CD8-positive, alpha-beta T cell (primary cell): ENCODE measurements at places on chromosomes 5 and 9.

DNA sequence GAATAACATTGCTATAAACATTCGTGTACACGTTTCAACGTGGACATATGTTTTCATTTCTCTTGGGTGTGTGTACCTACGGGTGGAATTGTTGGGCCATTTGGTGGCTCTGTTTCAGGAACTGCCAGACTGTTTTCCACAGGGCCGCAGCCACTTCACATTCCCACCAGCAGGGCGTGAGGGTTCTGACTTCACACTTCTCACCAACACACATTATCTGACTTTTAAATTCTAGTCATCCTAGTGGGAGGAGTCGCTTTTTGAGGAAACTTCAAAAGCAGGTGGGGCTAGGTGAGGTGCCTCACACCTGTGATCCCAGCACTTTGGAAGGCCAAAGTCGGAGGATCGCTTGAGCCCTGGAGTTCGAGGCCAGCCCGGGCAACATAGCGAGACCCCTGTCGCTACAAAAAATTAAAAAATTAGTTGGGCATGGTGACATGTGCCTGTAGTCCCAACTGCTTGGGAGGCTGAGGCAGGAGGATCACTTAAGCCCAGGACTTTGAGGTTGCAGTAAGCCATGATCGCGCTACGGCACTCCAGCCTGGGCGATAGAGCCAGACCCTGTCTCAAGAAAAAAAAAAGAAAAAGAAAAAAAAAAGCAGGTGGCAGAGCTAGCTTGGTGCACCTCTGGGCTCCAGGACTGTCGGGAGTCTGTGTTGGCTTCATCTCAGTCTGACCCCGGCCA is 28.5 kb downstream of the TSPAN17 start:
- no peak for DNase-seq

- DNase-seq: no peak
Observed at GRCh38 chr9:20649381-20649780, 27.1 kb upstream of the MLLT3 start.

- no peak for DNase-seq
Observed at GRCh38 chr5:160253441-160253840, 24.1 kb downstream of the FABP6 start.

- no peak for DNase-seq
Observed at GRCh38 chr5:439636-440035, 3.3 kb upstream of the EXOC3 start.

DNA sequence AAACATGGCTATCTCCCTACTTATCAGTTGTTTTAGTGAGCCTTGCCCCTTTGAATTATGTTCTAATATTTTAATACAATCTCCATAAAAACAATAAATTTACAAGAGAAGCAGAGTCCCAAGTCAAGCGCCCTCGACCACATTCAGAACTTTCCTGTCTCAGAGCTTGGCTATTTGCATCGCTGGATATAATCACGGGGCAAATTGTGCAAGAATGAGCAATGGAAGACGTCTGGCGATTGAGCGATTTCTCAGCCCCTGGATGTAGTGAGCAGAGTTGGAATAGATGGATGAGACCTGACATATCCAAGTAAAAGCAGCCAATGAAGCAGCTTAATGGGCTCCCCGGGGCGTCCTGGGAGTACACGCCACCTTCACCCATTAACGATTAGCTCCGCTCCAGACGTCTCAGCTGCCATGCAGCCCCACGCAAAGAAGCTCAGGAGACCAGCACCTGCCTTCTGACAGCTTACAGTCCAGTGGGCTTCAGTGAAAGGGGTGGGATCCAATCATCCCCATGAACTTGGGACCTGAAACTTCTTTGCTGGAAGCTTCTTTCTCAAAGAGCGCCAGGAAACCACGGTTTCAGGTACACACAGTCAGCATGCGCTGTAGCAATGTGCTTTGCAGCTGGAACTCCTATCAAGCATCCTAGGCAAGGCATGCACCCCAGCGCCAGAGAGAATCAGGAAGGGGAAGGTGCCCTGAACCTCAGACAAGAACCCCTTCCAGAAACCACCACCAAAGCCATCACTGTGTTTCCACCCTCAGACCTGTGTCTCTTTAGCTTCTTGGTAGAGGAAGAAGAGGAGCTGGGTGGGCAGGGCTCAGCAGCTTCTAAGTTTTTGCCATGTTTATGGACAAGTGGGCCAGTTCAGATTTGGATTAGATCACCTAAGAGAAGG is 92.0 kb upstream of the IRX4 start:
- DNase-seq: no peak

DNA sequence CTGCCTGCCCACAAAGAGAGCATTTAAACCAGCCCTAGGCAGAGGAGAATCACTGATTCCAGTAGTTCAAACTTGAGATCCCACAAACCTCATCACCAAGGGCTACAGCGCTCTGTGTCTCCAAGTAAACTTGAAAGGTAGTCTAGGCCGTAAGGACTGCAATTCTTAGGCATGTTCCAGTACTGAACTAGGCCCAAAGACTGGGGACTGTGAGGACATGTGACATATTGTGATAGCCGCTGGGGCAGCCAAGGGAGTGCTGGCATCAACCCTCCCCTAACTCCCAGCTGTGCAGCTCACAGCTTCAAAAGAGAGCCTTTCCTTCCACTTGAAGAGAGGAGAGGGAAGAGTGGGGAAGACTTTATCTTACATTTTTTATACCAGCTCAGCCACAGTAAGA is 291.0 kb upstream of the PRR16 start:
- DNase-seq: no peak

GRCh38 chr9:70121818-70122436 is 78.3 kb downstream of the MAMDC2 start:
- no peak for DNase-seq

GRCh38 chr5:119789406-119790117 is 160.2 kb downstream of the FAM170A start:
- DNase-seq: no peak

- DNase-seq: no peak
Observed at GRCh38 chr5:169628892-169629291, 8.2 kb upstream of the DOCK2 start.

DNA sequence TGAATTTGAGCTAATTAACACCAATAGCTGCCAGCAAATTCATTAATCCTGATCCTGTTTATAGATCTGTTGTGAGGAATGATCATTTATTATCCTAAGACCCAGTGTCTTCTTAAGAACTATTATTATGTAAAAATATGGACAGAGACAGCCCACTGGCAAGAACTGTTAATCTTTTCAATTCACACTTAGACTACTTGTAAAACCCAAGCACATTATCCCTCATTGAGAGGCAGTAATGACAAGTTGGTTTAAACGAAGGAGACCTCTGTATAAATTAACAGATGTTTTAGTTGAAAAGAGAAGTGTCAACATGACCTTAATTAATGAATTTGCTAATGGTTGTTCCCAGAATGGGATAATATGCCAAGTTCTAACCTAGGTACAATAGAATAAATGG is 270.3 kb upstream of the IZUMO3 start:
- DNase-seq: no peak
